Endothelial cell (in vitro differentiated cells): ENCODE measurements at places on chromosomes 13 and 19. TPM values are rescaled to one million over a fixed set of nuclear protein-coding genes. Genes with fewer than 3 reads are reported as not detected.

MEGF8 gene
- total RNA-seq: 69.3 TPM

DPP9 gene
- 63.3 TPM for total RNA-seq

ZNF345 gene
- total RNA-seq: 9.6 TPM

CYP4F2 gene
- total RNA-seq: not detected

VSTM2B gene
- 0.18 TPM for total RNA-seq

ZC3H13 gene
- 44.9 TPM for total RNA-seq

ZNF528 gene
- 3.9 TPM for total RNA-seq

MARCHF2 gene
- total RNA-seq: 58.2 TPM

PLA2G4C gene
- 1.1 TPM for total RNA-seq

KLHL1 gene
- total RNA-seq: not detected

TLE6 gene
- 0.59 TPM for total RNA-seq

KIR2DL4 gene
- total RNA-seq: not detected

CGB5 gene
- total RNA-seq: not detected
